Stimulated activated CD8-positive, alpha-beta memory T cell treated with anti-CD3 and anti-CD28 coated beads, Interleukin-4, amount 100 ng/mL, for 1 hour (primary cell): ENCODE measurements at places on chromosomes 13 and 19.

- DNase-seq: no peak
Measured at GRCh38 chr19:16520986-16521624, 21.1 kb downstream of the CHERP start.

GRCh38 chr13:108249150-108249549 is 20.4 kb upstream of the TNFSF13B start:
- no peak for DNase-seq

GRCh38 chr13:20716951-20717350 is 13.5 kb downstream of the IL17D start:
- no peak for DNase-seq

DNA sequence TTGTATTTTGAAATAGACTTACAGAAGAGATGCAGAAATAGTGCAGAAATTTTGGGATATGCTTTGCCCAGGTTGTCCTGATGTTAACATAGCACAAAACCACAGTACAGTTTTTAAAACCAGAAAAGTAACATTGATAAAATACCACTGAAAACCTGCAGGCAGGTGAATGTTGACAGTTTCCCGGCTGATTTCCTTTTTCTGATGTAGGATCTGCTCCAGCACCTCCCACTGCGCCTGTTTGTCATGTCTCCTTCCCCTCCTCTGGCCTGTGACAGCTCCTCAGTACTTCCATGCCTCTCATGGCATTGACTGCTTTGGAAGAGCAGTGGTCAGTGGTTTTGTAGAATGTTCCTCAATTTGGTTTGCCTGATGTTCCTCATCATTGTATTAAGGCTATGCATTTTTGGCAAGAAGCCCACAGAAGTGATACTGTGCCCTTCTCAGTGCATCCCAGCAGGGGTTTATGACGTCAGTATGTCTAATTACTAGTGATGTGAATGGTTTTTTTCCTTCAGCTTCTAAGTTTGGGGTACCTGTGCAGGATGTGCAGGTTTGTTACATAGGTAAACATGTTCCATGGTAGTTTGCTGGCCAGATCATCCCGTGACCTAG is 31.0 kb downstream of the TDRD12 start:
- DNase-seq: no peak

DNA sequence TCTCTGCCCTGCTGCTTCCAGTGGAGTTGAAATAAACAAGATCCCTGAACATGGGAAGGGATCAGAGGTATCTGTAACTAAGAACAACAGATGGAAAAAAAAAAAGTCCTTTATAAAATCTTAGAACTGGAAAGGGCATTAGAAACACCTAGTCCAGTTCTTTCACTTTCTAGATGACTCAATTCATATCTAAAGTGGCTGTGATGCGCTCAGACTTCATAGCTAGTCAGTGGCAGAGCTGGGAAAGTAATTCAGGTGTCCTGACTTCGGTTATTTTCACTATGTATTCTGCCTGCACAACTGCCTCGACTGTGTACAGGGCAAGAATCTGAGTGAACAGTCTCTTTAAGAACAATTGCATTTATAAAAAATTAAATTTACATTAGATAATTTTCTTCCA is 151.8 kb upstream of the TMTC4 start:
- DNase-seq: no peak

- no peak for DNase-seq
Measured at GRCh38 chr13:50678464-50679162, 164.9 kb downstream of the DLEU7 start.

GRCh38 chr13:97316390-97316789 is 94.3 kb downstream of the MBNL2 start:
- DNase-seq: no peak

- no peak for DNase-seq
Measured at GRCh38 chr13:99601535-99601934, 100.3 kb downstream of the TM9SF2 start.

DNA sequence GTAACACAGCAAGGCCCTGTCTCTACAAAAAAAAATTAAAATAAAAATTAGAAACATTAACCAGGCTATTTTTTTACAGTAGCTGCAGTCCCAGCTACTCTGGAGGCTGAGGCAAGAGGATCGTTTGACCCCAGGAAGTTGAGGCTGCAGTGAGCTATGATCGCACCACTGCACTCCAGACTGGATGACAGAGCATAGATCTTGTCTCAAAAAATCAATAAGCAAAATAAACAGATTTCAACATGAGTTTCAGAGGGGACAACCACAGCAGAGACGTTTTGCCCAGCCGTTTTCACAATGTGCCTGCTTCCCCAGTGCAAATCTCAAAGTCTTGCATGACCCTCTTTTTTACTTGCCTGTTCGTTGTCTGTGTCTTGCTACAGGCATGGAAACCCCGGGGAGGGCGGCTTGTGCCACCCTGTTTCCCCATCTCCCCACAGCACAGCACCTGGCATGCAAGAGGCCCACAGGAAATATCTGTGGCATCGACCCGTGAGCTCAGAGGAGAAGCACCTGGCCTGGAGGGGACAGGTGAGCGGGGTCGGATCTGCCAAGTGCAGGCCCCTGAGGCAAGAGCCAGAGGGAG is 222.0 kb upstream of the ZNF507 start:
- no peak for DNase-seq

- DNase-seq: no peak
Measured at GRCh38 chr13:32811297-32811800, 204.9 kb upstream of the KL start.

DNA sequence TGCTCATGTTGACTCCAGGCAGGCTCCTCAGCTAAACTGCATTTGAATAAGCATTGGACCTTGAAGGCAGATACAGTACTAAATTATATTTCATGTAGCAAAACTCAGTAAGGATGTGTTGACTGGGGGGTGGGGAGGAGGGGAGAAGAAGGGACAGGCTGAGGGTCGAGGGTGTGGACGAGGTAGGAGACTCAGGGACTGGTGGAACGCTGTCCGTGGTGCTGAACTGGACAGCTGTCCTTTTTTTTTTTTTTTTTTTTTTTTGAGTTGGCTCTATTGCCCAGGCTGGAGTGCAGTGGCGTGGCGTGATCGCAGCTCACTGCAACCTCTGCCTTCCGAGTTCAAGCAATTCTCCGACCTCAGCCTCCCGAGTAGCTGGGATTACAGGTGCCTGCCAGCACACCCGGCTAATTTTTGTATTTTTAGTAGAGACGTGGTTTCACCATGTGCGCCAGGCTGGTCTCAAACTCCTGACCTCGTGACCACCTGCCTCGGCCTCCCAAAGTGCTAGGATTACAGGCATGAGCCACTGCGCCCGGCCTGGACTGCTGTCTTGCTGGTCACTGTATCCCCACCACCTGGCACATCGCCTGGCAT is 33.2 kb upstream of the CASP14 start:
- no peak for DNase-seq

DNA sequence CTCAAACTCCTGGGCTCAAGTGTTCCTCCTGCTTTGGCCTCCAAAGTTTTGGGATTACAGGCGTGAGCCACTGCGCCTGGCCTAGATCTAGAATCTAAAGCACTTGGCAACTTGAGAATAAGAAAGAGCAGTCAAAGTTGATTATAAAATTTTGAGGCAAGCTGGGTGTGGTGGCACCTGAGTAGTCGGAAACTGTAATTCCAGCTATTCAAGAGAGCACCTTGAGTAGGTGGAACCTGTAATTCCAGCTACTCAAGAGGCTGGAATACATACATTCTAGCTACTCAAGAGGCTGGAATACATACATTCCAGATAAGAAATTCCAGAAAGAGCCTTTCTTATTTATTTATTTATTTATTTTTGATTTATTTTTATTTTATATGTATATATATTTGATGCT is 8.3 kb upstream of the NAA16 start:
- no peak for DNase-seq

- DNase-seq: no peak
Measured at GRCh38 chr13:79837741-79838450, 356.9 kb downstream of the NDFIP2 start.

DNA sequence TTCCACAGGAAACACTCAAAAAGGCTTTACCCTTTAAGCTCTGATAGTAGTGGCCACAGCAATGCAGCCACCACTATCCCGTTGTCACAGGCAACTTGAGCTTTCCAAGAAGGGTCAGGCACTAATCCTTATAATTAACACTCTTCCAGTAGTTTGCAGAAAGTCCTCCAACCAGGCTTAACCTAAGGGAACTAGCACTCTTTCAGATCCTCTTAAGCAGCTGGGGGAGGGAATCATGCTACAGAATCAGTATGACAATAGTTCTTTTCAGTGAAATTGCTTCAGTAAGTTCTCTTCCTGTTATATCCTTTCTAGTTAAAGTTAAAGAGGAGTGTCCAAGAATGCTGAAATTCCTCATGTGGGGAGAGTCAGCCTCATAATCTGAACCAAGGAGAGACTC is 82.2 kb downstream of the TNFSF11 start:
- no peak for DNase-seq

DNA sequence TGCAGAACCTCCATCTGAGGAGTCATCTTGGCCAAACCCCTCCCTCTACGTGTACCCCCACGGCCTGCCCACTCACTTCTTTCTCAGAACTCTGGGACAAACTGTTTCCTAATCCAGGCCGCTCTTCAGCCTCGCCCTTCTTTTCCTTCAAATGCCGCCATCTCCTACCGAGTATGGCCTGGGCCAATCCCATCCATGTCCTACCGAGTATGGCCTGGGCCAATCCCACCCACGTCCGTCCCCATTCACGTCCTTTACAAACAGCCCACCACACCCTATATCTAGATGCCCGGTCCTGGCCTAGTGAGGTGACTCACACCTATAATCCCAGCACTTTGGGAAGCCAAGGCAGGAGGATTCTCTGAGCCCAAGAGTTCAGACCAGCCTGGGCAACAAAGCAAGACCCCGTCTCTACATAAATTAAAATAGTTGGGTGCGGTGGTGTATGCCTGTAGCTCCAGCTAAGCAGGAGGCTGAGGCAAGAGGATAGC is 1.1 kb downstream of the TMEM160 start:
- no peak for DNase-seq

DNA sequence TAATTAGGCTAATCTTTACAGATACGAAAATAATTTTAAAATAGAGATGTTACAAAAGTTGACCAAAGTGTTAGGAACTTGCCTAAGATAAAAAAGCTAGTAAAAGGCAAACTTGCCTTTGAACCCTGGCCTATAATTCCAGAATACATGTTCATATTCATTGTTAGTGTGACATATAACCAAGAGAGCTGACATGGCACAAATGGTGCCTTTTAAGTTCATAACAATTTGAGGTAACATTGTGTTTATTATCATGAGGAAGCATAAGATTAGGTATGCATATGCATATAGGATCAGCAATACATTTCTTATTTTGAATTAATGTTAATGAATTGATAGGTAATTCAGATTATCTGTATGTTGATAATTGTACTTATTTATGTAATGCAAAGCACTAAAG is 1537.9 kb upstream of the PRR20A start:
- DNase-seq: no peak

DNA sequence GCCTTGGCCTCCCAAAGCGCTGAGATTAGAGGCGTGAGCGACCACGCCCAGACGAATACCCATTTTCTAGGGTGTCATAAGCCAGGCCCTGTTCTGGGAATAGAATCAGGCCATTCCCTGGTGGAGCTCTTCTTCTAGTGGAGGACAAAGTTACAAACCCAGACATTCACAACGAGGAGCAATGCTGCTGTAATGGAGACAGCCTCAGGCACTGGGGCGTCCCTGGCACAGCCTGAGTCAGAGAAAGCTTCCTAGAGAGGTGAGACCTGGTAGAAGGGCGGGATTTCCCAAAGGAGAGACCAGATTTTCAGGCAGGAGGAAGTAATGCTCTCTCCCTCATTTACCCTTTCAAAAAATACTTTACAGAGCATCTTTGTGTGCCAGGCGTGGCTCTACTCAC is 12.7 kb downstream of the PRKCG start:
- no peak for DNase-seq

DNA sequence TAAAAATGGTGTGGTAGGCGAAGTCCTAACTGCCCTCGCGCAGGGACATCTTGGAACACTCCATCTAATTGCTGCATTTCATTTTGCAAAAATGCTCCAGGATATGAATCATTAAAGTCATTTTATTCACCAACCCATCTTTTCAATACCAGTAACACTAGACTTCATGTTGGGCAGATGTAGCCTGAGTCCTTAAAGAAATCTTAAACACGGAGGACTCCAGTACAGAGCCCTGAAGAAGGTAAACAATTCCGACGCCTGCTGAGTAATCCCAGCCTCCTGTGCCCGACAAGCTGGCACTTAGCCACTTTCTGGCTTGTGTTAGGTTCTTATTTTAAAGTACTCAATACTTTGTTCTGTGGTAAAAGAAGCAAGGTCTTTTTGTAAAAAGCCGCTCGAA is 58.0 kb upstream of the IRS2 start:
- no peak for DNase-seq

- peak; percentile 35 for DNase-seq
Measured at GRCh38 chr19:49019242-49019932, 2.5 kb upstream of the LHB start.

- no peak for DNase-seq
Measured at GRCh38 chr19:6418562-6418932, 6.1 kb downstream of the KHSRP start.

GRCh38 chr19:15869109-15869555 is 28.7 kb downstream of the CYP4F2 start:
- no peak for DNase-seq

GRCh38 chr13:33550885-33551284 is 265.3 kb upstream of the STARD13 start:
- no peak for DNase-seq
